ENCODE measurements at places on chromosomes 4 and X. TPM values are rescaled to one million over a fixed set of nuclear protein-coding genes. Genes with fewer than 3 reads are reported as not detected.

The TEX13D gene
- not detected for total RNA-seq

The NPY2R gene
- 1.4 TPM for total RNA-seq

The LIAS gene
- total RNA-seq: 22.4 TPM

The STAP1 gene
- total RNA-seq: 0.53 TPM

The REPS2 gene
- total RNA-seq: 12.7 TPM

The THAP9 gene
- total RNA-seq: 2.9 TPM

The ATOH1 gene
- total RNA-seq: 75.1 TPM

The GLRA2 gene
- total RNA-seq: 3.2 TPM

The DRP2 gene
- 0.23 TPM for total RNA-seq

The KCTD8 gene
- total RNA-seq: 0.12 TPM

The BOD1L1 gene
- total RNA-seq: 29.6 TPM

The RIBC1 gene
- total RNA-seq: 0.94 TPM

The TCEAL7 gene
- total RNA-seq: 0.61 TPM

The CT45A1 gene
- total RNA-seq: not detected

The ANOS1 gene
- 0.48 TPM for total RNA-seq

The HAND2 gene
- 3.3 TPM for total RNA-seq

The PROM1 gene
- 69.6 TPM for total RNA-seq

The MSANTD1 gene
- 0.69 TPM for total RNA-seq

The CT45A10 gene
- not detected for total RNA-seq

The RBMXL3 gene
- not detected for total RNA-seq

The NDP gene
- total RNA-seq: not detected

The CSAG3 gene
- not detected for total RNA-seq

The KCND1 gene
- total RNA-seq: 1.6 TPM

The HOPX gene
- 1.9 TPM for total RNA-seq

The STBD1 gene
- 11.9 TPM for total RNA-seq

The CRMP1 gene
- total RNA-seq: 1.0 TPM

The CHRNA9 gene
- total RNA-seq: not detected

The FAM9C gene
- total RNA-seq: not detected

The CDKN2AIP gene
- 18.9 TPM for total RNA-seq

The ANAPC4 gene
- total RNA-seq: 32.9 TPM

The ADAM29 gene
- total RNA-seq: not detected

The EPHA5 gene
- total RNA-seq: 0.60 TPM

The GABRE gene
- total RNA-seq: 21.3 TPM
